Inflammatory macrophage (primary cell): ENCODE measurements at places on chromosomes 4 and X.

- no peak for DNase-seq
These were observed 432.9 kb downstream of the GRXCR1 start for GRCh38 chr4:43325220-43325967.

DNA sequence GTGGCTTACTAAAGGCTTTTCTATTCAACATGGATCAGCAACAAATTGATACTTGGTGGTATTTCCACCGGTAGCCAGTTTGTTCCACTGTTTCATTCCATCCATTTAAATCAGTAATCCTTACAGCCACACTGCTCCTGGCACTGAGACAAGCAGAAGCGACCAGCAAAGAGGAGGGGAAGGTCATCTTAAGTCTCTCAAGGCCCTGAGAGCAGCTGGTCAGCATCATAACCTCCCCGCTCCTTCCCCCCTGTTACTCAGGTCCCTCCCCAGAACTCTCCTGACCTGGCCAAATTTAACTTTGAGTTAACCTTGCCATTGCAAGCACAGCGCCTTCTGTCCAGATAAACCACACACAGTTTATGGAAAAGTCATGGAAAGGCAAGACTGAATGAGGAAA is 331.3 kb upstream of the KLF3 start:
- no peak for DNase-seq

- no peak for DNase-seq
These were observed 60.9 kb upstream of the SMAD1 start for GRCh38 chr4:145420595-145421214.

DNA sequence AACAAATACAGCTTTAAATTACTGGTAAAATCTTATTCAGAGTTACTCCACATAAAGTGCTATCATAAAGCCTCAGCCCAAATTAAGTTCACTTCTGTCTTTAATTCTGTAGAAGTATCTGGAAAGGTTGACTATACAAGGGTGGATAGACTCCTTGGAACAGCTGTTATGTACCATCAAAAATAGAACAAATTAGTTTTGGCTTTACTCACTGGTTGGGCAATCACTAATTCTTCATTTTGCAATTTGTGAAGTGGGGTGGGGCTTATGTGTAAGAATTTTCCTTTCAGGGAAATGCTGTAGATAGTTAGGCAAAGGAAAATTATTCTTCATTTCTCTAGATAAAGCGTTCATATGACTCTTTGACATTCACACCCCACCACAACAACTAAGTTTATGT is 7.8 kb downstream of the DIAPH2 start:
- DNase-seq, result peak; percentile 10

- no peak for DNase-seq
These were observed 2.0 kb downstream of the ABLIM2 start for GRCh38 chr4:8156617-8157016.

DNA sequence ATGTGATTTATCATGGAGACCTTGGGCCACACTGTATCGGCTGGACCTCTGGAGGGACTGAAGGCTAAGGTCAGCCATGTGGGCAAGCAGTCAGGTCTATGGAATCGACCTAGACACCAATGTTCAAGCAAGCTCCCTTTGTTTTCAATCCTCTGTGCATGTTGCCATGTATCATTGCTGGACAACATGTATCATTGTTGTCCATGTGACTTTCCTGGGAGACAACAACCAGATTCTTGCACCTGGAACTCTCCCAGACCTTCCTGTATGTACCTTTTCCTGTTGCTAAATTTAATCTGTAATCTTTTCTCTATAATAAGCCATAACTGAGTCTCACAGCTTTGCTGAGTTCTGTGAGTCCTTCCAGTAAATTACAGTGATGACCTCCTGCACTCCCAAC is 329.4 kb upstream of the BOD1L1 start:
- no peak for DNase-seq

GRCh38 chr4:73815145-73815544 is 21.3 kb upstream of the CXCL6 start:
- DNase-seq, result peak; percentile 24

GRCh38 chr4:105305019-105305836 is 158.6 kb downstream of the TET2 start:
- DNase-seq, result peak; percentile 27

DNA sequence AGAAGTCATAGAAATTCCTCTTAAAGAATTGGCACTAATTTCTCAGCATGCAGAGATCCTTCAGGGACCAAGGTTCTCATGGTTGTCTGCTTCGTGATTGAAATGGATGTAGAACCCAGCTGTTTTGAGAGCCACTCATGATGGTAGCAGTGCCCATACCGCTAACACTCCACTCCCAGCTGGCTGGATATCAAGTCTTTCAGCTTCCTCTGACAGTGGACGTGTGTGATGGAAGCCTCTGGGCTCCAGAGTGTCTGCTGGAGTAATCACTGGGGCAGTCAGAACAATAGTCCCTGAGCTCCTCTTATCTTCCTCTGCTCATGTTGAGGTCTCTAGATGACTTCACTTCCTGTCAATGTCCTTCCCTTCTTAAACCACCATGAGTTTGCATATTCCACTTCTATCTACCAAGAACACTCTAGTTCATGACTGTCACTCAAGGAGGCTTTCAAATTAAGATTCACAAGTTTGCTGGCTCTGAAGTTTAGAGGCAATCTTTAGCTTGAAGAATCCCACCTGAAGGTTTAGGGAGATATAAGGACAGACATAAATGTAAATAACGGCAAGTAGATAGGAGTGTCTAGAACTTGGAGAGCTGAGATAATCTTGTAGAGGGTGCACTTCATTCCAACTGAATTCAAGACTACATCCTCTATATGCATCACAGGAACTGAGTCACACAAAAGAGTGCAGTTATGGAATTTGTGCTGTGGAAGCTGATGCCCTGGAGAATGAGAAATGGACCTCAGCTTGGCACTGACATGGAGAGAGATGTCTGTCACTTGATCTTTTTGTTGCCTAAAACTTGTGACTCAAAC is 64.5 kb upstream of the WDR1 start:
- peak; percentile 40 for DNase-seq

DNA sequence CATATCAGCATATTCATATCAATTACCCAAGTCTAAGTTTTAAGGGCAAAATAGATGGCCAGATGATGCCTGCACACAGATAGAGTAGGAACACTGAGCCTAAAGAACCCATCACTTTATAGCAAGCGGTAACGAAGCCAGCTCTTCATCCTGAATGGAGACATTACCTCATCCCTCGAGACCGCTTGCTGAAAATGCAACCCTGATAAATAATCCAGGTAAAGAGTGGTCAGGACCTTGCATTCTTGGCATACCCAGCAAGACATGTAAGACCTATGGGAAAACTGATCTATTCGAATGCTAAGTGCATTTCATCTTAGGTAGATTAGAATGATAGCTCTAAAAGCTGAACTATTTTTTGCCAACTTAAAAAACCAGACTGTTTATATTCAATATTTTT is 25.3 kb downstream of the DCHS2 start:
- DNase-seq, result no peak

DNA sequence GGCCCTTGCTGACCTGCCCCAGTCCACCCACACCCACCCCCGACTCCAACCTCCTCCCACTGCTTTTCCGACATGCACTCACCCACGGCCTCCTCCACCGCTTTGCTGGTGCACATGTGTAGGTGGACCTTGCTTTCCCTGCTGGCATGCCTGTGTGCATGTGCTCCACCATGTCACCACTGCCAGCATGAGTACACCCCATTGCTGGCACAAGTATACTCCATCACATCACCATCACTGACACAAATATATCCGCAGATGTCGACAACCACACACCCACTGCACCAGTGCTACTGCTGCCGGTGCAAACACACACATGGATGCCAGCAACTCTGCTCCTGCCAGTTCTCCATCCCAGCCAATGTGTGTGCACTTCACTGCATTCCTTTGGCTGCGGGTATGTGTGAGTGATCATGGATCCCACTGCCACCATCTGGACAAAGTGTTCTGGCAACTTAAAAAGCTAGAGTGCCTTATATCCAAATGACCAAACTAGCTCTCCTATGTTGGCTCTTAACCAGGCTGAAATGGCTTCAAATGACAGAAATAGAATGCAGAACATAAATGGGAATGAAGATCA is 1072.3 kb downstream of the RAPGEF2 start:
- no peak for DNase-seq

GRCh38 chr4:26319949-26320537 is 771 bp upstream of the RBPJ start:
- peak; percentile 43 for DNase-seq

DNA sequence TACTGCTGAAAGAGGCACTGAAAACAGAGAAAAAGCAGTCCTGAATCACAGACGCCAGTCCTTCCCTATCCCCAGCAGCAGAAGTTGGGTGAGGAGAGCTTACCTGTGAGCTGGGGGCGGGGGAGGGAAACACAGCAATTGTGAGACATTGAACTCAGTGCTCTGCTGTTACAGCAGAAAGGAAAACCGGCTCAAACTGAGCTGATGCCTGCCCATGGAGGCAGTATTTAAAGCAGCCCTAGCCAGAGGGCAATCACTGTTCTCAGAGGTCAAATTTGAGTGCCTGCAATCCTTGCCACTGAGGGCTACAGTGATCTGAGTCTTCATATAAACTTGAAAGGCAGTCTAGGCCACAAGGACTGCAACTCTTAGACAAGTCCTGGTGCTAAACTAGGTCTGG is 220.7 kb downstream of the GRXCR1 start:
- no peak for DNase-seq

GRCh38 chrX:21870494-21870893 is 14.7 kb downstream of the YY2 start:
- no peak for DNase-seq

DNA sequence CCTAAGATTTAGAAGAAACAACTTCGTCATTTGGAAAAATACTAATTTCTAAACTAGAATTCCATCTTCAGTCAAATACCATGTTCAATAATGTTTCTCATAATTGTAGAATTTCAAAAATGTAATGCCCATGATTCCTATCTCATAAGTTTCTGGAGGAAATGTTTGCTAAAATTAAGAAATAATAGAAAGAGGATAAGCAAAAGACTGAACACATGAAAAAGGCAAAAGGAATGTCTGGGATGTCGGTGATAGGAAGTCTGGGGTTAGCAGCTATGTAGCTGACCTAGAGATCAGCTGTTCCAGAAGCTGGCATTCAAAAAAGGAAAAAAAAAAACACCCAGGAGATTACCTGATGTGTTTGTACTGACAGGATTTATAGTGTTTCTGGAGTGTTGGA is 18.9 kb upstream of the PCDH10 start:
- DNase-seq, result no peak

GRCh38 chr4:94486372-94486801 is 34.6 kb downstream of the PDLIM5 start:
- no peak for DNase-seq

DNA sequence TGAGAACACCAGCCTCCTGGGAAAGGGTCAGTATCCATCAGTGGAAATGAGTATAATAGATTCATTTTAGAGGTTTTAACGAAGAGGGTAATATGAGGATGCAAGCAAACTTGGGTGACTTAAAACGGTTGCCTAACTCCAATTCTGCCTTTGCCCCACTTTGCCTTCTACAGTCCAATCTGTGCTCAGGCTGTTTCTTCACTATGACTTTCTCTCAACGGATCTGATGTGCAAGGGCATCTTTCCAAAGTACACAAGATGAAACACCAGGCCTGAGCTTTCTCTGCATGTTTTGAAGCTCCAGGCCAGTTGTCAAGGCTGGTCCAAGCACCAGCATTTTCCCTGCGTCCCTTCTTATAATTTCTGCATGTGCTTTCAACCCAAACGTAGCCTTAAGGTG is 68.0 kb upstream of the TMEM164 start:
- no peak for DNase-seq

GRCh38 chr4:2792711-2793585 is at the start of gene SH3BP2:
SH3BP2 (plus strand) TSS chr4:2793085; CDS start chr4:2820618, 27,533 bp downstream.
- peak; percentile 83 for DNase-seq

- no peak for DNase-seq
These were observed 20.1 kb upstream of the NEUROG2 start for GRCh38 chr4:112536123-112536522.

- DNase-seq, result no peak
These were observed 207.3 kb downstream of the GABRB1 start for GRCh38 chr4:47238667-47239066.

GRCh38 chr4:72568959-72569718 is at the start of gene ADAMTS3:
ADAMTS3 (minus strand) TSS chr4:72569221; CDS start chr4:72568762, 459 bp downstream.
- no peak for DNase-seq

DNA sequence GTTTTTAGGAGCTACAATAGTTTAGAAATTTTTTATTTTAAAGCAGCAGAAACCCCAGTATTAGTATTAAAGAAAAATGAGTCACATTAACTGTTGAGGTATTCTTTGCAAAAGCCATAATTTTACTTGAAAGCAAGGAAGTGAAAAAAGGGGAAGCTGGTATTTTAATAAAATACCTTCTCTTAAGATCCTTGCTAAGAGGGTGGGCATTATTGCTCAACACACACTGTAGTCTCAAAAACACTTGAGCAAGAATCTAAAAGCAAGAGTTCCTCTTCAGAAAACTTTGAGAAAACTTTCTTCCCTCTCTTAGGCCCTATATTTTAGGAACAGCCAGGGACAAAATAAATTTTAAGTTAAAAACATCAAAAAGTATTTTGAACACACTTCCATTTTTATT is 259.4 kb upstream of the DIAPH2 start:
- DNase-seq, result peak; percentile 75

DNA sequence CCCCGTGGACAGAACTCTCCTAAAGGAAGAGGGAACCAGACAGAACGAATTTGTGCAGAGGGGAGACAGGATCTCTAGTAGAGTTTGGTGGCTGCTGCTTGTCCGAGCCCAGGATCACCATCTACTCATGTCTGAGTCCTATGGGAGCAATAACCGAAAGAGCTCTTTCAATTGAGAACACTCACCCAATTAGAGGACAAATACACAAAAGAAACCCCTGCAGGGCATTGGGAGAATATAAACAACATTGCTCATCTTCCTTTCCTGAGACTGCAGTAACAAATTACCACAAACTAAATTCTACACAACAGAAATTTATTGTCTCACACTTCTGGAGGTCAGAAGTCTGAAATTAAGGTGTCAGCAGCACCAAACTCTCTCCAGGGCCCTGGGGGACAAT is 65.6 kb downstream of the SPINK2 start:
- no peak for DNase-seq

GRCh38 chrX:19718642-19719041 is 168.8 kb downstream of the SH3KBP1 start:
- no peak for DNase-seq

DNA sequence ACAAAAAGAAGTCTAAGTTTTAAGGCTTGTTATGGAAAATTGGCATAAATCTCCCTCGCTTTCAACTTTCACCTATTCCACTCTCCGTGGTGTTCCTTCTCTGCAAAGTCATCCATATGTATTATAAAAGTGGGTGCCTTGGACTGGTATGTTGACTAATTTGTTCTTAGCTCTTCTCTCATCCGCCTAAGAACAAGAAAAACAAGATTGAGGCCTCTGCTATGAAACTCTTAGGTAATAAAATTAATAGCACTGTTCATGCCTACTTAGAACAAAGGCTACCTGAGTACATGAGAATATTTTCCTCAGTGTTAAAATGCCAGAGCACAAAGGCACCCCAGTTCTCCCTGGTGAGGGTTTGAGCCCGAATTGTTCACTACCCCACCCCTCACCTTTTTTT is 1.3 kb downstream of the CNGA1 start:
- DNase-seq, result no peak

DNA sequence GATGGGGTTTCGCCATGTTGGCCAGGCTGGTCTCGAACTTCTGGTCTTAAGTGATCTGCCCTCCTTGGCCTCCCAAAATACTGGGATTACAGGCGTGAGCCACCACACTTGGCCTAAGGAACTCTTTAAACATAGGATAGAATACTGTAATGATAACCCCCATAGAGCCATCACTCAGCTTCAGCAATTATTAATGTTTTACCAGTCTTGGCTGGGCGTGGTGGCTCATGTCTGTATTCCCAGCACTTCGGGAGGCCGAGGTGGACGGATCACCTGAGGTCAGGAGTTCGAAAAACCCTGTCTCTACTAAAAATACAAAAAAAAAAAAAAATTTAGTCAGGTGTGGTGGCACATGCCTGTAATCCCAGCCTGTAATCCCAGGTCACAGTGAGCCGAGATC is 15.1 kb downstream of the EIF2S3 start:
- no peak for DNase-seq
